CD14-positive monocyte (primary cell): ENCODE measurements at places on chromosomes 3 and 15. TPM values are rescaled to one million over a fixed set of nuclear protein-coding genes. Genes with fewer than 3 reads are reported as not detected.
A peak's percentile ranks its signal among the peaks of the same experiment; 100 is the strongest.

- H3K4me1 ChIP-seq, result peaks cover under 1% of the 10 kb centered on the region
- no peak overlapping the region for H3K4me3 ChIP-seq
- no peak for DNase-seq
- H3K36me3 ChIP-seq, result no peaks in the 10 kb centered on the region
Measured at GRCh38 chr3:119769394-119770149, 12.3 kb upstream of the NR1I2 start.

CASR gene
- polyA plus RNA-seq, result not detected

ACP3 gene
- 33.9 TPM for polyA plus RNA-seq

GRCh38 chr3:174253940-174254339 lies 605.2 kb upstream of the NAALADL2 start:
- no peaks in the 10 kb centered on the region for H3K36me3 ChIP-seq
- no peak overlapping the region for H3K4me3 ChIP-seq
- H3K27ac ChIP-seq, result no peak overlapping the region
- H3K4me1 ChIP-seq, result no peaks in the 10 kb centered on the region

GRCh38 chr3:125587039-125587648 lies 8.2 kb downstream of the OSBPL11 start:
- peaks cover 14% of the 10 kb centered on the region for H3K36me3 ChIP-seq
- H3K27me3 ChIP-seq, result no peaks in the 10 kb centered on the region
- peaks cover 59% of the 10 kb centered on the region for H3K4me1 ChIP-seq
- peak overlapping the region; percentile 1 for H3K4me3 ChIP-seq
- peak; percentile 11 for DNase-seq

CNTN4 gene
- polyA plus RNA-seq, result not detected

ACAN gene
- not detected for polyA plus RNA-seq

- H3K4me1 ChIP-seq, result peaks cover 36% of the 10 kb centered on the region
- H3K4me3 ChIP-seq, result no peak overlapping the region
Measured at GRCh38 chr3:16695710-16696109, 90.5 kb upstream of the DAZL start.

CCR2 gene
- 145 TPM for polyA plus RNA-seq

DNA sequence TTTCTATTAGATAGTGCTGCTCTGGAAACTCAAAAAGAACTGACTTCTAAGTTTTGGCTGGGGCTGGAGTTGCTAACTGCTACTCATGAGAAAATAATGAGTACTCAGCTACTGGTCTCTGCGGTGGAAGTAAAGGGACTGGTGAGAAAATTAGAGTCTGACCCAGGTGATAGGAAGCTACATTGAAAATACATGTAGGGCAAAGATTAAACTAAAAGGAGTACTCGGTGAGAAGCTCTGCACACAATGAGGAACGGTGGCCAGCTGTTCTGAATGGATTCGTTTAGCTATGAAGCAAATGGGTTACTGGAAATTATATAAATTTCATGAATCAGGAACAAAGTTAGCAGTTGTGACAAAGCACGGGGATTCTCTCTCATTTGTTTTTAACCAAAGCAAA lies 512.9 kb upstream of the SGO1 start:
- no peaks in the 10 kb centered on the region for H3K36me3 ChIP-seq
- H3K27me3 ChIP-seq, result no peaks in the 10 kb centered on the region
- DNase-seq, result no peak
- no peak overlapping the region for H3K4me3 ChIP-seq

DNA sequence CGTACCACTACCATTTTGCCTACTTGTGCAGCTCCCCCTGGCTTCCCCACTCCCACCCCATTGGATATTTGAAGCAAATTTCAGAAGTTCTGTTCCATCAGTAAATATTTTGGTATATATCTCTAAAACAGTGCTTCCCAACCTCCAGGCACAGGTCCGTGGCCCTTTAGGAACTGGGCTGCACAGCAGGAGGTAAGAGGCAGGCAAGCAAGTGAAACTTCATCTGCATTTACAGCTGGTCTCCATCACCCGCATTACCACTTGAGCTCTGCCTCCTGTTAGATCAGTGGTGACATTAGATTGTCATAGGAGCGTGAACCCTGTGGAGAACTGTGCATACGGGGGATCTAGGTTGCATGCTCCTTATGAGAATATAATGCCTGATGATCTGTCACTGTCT lies 97.2 kb upstream of the LRRFIP2 start:
- H3K4me1 ChIP-seq, result peaks cover 11% of the 10 kb centered on the region
- peaks cover 16% of the 10 kb centered on the region for H3K36me3 ChIP-seq
- H3K27ac ChIP-seq, result no peak overlapping the region
- H3K27me3 ChIP-seq, result no peaks in the 10 kb centered on the region

TMEM212 gene
- polyA plus RNA-seq, result not detected

RNF7 gene
- polyA plus RNA-seq, result 76.3 and 92.2 TPM in 2 replicates

DNA sequence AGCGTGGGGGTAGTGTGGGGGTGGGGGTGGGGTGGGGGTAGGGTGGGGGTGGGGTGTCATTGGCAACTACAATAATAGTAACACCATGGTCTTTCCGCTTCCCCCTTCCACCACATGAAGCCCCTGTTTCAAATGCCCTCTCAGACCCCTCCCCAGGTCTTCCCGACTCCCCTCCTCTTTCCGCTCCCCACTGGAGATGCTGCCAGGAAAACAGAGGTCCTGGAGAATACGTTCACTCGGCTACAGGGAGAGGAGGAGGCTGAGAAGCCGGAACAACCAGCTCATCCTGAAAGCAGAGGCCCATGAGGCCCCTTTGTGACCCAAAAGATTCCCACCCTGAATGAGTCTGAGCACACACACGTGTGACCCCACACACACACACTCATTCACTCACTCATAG lies 75.4 kb downstream of the CPN2 start:
- no peak overlapping the region for H3K4me3 ChIP-seq
- no peak overlapping the region for H3K27ac ChIP-seq
- no peaks in the 10 kb centered on the region for H3K36me3 ChIP-seq
- peaks cover 1% of the 10 kb centered on the region for H3K4me1 ChIP-seq

CHRD gene
- polyA plus RNA-seq, result not detected
